ENCODE measurements at places on chromosomes 7 and 10.

GRCh38 chr10:49595713-49596492 lies 14.2 kb upstream of the SLC18A3 start:
- DNase-seq, result no peak

DNA sequence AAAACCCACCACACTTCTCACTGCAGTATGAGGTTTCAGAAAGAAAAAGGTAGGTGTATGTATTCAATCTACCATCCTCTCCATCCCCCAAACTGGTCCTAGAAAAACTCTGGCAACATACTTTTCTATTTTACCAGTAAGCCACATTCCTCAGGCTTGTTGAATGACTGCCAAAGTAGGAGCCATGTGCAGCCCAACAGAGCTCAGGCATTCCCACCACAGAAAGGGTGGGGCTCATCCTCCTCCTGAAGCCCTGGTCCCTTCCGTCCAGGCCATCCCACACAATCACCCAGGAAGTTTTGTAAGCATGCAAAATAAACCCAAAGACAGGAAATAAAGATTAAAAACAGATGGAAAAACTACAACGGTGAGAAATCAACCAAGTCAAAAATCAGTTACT lies 57.2 kb downstream of the MAD1L1 start:
- no peak for DNase-seq

- no peak for DNase-seq
Observed at GRCh38 chr10:88089498-88089897, 226.1 kb downstream of the PTEN start.

DNA sequence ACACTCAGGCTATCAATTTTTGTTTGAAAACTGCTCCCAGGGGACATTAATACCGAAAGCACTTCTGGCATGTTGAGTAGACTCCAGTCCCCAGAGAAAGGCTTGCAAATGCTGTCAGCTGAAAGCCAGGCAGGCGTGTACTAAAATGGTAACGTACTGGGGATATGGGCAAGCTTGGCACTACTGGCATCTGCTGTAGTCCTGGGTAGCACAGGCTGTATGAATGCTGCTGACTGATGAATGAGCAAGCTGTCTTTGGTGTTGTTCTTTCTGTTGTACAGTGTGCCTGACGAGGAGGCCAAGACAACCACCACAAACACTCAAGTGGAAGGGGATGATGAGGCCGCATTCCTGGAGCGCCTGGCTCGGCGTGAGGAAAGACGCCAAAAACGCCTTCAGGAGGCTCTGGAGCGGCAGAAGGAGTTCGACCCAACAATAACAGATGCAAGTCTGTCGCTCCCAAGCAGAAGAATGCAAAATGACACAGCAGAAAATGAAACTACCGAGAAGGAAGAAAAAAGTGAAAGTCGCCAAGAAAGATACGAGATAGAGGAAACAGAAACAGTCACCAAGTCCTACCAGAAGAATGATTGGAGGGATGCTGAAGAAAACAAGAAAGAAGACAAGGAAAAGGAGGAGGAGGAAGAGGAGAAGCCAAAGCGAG lies 53.5 kb upstream of the AGBL3 start:
- DNase-seq, result no peak

GRCh38 chr10:61354401-61354975 lies 98.7 kb downstream of the TMEM26 start:
- no peak for DNase-seq

- DNase-seq, result no peak
Observed at GRCh38 chr10:79431428-79431827, 14.0 kb downstream of the ZCCHC24 start.

- no peak for DNase-seq
Observed at GRCh38 chr7:87882151-87882937, 6.1 kb downstream of the DBF4 start.

- DNase-seq, result no peak
Observed at GRCh38 chr7:67432536-67433234, 436.1 kb downstream of the TYW1 start.

GRCh38 chr10:53726921-53727320 lies 954.3 kb upstream of the MBL2 start:
- DNase-seq, result no peak

DNA sequence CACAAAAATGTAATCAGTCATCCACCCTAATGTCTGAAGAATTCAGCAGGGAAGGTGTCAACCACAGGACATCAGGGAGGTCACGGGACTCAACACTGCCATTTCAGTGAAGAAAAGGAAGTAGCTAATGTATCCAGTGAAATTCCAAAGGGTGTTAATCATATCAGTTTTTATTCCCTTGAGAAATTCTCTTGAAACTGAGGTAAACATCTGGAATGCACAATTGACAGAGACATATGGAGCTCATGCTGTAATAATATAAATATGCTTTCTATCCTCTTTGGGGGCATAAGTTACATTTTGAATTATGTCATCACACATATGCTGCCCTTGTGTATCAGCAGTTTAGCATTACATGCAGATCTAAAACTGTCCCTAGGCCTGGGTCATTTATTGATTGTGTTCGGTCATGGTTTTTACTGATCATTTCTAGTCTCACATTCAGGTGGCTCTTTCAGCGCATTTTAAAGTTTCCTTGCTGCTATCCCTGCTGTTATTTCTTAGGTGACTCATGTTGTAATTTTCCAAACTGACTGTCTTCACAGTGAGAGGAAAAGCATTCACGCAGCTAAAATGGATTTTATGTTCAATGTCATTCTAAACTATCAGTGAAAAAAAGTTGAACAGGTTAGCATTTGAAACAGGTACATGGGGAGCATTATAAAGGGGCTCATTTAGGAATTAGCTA lies 273.9 kb downstream of the TSPAN12 start:
- DNase-seq, result no peak

DNA sequence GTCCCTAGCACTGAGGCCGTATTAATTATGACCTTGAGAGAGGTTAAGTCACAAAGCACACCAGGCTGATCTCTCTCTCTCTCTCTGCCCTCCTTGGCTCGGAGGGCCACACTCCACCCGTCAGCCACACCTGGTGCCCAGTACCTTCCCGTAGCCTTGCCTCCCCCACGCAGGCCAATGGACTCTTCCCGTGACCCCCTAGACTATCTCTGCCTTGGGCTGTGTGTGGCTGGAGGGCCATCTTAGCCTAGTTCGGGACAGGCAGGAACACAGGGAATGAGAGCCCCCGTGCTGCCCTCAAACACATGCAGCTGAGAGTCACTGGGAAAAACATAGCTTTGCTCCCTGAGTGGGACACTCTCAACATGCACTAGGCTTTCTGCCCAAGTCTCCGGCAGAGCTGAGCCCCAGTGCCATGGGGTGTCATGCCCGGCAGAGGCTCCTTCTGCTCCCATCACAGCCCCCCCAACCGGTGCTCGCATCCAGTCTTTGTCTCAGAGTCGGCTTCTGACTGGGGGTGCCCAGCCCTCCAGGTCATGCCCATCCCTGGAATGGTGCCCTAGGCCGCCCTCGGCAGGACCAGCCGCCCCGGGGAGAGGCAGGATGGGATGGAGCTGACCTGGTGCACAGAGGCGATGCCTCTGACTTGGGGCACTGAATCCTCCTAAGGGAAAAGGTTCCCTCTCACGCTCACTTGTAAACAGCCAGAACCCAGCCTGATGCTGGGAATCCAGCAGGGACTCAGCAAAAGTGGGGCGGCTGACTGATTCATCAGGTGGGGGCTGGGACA lies 63.0 kb downstream of the TCERG1L start:
- no peak for DNase-seq

DNA sequence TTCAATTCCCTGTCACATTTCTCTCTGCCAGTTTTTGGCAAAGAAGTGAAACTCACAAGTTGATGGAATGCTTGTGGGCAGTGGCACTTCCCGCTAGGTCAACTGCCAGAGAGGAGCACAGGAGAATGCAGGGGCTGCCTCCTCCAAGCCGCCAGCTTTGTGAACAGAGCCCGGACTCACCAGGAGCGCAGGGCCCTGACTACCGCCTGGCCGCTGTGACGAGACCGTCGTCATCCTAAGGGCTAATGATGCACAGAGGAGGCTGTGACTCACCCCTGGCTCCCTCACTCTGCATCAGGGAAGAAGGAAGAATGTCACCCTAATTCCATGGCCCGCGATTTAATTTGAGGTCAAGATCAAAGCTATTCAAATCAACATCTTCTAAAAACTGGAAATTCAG lies 123.9 kb downstream of the TAX1BP1 start:
- DNase-seq, result no peak

GRCh38 chr7:131507592-131508331 lies 48.7 kb downstream of the PODXL start:
- peak; percentile 82 for DNase-seq

DNA sequence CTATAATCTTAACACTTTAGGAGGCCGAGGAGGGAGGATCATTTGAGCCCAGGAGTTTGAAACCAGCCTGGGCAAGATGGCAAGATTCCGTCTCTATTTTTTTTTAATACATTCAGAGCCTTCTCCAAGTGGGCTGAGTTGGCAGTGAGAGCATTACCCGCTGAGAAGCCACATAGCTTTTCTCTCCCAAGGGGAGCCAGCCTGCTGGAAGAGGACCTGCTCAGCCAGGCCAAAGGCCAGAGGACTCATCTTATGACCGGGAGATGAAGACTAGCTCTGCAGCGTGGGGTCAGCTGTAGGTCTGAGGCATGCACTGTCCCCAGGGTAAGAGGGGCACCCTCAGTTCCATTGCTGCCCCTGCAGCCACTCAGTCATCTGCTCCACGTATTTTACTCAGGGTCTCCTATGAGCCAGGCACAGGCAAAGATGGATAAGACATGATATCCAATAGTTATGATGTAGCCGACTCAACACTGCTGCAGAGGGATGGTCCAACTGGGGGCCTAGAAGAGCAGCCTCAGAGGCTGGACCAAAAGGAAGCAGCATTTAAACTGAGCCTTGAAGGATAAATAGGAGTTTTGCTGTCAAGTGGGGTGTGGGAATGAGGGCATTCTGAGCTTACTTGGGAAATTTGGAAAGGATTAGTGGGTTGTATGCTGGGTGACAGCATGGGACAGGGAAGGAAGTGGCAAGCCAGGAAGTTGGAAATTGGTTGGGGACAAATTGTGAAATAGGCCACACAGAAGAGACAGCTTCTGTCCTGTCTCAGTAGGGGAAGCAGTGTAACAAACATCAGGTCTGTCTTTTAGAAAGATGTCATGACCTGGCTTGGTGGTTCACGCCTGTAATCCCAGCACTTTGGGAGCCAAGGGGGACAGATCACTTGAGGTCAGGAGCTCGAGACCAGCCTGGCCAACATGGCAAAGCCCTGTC lies 1.6 kb upstream of the MARVELD1 start:
- no peak for DNase-seq

DNA sequence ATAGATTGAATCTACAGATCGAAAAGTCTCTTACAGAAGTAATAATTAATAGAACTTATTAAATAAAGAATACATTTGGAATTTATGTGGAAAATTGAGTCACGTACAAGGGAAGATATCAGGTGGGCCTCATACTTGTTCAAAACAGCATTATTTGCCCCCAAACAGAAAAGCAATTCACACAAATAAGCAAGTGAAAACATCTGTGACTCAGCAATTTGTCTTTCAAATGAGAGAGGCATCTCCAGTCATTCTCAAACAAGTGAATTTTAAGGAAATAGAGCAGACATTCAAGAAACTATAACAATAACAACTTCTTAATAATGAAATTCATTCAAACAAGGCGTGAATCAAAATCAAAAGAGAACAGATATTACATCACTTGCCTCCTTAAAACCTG lies 50.1 kb downstream of the SEMA3A start:
- no peak for DNase-seq

GRCh38 chr10:7264313-7264756 lies 146.5 kb downstream of the SFMBT2 start:
- DNase-seq, result no peak

DNA sequence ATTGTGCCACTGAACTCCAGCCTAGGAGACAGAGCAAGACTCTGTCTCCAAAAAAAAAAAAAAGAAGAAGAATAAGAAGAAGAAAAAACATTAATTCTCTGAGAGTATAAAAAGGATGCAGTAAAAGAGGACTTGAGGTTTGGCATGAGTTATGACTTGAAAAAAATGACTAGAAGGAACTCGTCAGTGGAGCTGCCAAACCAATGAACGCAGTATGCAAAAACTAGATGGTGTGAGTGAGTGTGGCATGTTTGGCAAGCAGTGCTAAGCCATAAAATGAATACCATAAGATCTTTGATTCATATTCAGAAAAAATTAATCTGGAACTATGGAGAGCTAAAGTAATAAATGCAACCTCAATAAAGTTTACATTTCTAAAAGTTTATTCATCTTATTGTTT lies 68.6 kb upstream of the MEOX2 start:
- DNase-seq, result no peak

- DNase-seq, result no peak
Observed at GRCh38 chr10:1179346-1180070, 123.3 kb downstream of the WDR37 start.

- DNase-seq, result no peak
Observed at GRCh38 chr10:129390147-129390546, 76.9 kb upstream of the MGMT start.

- no peak for DNase-seq
Observed at GRCh38 chr7:139750459-139751095, 27.2 kb downstream of the HIPK2 start.

- peak; percentile 79 for DNase-seq
Observed at GRCh38 chr10:72272689-72273409, 875 bp upstream of the DDIT4 start.

- DNase-seq, result peak; percentile 29
Observed at GRCh38 chr7:93228302-93228701, 2.0 kb upstream of the HEPACAM2 start.

DNA sequence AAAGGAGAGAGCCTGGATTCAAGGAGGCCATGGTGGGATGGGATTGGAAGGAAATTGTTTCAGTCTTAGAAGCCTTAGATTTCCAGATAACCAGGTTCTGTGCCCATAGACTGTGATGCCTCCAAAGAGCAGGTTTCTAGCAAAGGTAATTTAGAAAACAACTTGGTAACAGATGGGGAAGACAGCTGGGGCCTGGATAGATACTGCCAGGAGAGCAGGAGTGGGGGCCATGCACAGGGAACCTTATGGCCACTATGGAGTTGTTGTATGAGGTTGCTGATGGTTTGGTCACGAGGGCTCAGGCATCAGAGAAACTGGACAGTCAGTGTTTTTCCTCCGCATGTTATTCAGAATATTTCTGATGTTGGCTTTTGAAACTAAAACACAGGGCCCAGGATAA lies 901.9 kb downstream of the LRMDA start:
- DNase-seq, result no peak

GRCh38 chr7:156504006-156504405 lies 136.6 kb upstream of the RNF32 start:
- no peak for DNase-seq

GRCh38 chr10:11610826-11611247 lies 613 bp downstream of the USP6NL start:
- peak; percentile 35 for DNase-seq

- no peak for DNase-seq
Observed at GRCh38 chr10:78328592-78329404, 295.1 kb downstream of the RPS24 start.

Measured in GM13976 (cell line).